ENCODE measurements at places on chromosomes 6 and 20.

- DNase-seq: no peak
These were observed 791 bp upstream of the STX11 start for GRCh38 chr6:144149558-144149893.

DNA sequence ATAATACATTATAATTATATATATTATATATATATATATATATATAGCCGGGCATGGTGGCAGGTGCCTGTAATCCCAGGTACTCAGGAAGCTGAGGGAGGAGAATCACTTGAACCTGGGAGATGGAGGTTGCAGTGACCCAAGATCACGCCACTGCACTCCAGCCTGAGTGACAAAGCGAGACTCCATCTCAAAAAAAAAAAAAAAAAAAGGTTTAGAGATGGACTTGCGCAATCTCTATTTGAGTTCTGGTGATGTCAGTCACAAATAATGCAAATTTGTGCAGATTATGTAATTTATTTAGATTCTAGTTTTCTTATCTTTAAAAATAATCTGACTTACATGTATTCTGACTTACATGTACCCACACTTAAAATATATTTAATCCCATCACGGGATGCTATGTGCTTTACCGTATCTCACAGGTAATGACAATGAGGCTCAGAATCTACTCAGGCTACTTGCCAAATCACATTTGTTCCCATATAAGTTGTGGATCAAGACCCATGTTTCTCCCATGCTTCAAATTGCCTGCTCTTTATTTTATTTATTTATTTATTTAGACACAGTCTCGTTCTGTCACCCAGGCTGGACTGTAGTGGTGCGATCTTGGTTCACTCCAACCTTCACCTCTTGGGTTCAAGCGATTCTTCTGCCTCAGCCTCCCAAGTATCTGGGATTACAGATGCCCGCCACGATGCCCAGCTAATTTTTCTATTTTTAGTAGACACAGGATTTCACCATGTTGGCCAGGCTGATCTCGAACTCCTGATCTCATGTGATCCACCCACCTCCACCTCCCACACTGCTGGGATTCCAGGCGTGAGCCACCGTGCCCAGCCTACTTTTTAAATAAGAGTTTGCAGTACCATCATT lies 7.6 kb upstream of the UST start:
- no peak for DNase-seq

DNA sequence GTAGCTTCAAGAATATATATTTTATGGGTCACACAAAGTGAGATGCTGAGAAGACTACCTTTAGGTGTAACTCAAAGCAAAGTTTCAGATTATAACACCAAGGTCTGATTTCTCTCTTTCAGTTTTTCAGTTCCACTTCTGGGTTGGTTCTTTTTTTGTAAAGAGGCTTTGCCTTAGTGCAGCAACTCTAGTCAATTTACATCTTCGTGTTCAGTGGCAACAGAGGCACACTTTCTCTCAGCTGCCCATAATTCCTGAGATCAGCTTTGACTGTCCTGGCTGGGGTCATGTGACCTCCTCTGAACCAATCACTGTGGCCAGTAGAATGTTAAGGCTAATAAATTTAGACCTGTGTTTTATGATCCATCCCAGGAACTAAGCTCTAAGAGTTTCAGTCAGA lies 120.2 kb downstream of the TINAG start:
- no peak for DNase-seq

DNA sequence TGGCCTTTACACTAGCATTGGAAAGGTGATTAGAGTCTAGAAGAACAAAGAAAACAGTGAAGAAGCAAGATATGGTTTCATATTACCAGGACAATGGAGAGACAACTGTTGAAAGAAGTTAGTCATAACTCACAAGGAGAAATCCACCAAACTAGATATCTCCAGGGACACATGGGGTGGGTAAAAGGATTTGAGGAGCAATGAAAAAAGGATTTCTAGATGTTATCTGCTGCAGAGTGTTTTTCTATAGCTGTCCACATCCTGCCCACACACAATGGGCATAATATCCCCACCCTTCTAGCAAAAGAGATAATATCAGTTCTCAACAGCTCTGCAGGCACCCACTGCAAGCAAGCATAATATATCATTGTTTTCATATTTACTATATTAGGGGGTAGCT lies 303.1 kb downstream of the HAO1 start:
- no peak for DNase-seq

- no peak for DNase-seq
These were observed 56.4 kb downstream of the TTI1 start for GRCh38 chr20:37976887-37977286.

- no peak for DNase-seq
These were observed 559.5 kb upstream of the MMS22L start for GRCh38 chr6:97842521-97842920.

DNA sequence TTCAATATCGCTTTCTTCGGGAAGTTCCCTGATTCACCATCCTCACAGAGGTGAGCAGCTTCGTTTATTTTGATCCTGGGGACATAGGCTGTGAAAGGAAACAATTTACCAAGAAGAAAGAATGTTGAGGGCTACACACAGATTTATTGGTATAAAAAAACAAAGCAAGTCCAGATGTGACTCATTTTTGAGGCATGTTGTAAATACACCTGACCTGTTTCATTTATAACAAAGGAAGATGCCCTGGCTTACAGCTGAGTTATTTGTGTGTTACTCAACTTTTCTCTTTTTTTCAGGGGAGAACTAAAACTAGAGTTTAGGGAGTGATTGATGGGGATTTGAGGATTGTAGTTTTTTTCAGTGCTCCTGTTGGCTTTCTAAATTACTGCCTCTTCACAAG lies 489.5 kb downstream of the CBLN4 start:
- DNase-seq: peak; percentile 50

DNA sequence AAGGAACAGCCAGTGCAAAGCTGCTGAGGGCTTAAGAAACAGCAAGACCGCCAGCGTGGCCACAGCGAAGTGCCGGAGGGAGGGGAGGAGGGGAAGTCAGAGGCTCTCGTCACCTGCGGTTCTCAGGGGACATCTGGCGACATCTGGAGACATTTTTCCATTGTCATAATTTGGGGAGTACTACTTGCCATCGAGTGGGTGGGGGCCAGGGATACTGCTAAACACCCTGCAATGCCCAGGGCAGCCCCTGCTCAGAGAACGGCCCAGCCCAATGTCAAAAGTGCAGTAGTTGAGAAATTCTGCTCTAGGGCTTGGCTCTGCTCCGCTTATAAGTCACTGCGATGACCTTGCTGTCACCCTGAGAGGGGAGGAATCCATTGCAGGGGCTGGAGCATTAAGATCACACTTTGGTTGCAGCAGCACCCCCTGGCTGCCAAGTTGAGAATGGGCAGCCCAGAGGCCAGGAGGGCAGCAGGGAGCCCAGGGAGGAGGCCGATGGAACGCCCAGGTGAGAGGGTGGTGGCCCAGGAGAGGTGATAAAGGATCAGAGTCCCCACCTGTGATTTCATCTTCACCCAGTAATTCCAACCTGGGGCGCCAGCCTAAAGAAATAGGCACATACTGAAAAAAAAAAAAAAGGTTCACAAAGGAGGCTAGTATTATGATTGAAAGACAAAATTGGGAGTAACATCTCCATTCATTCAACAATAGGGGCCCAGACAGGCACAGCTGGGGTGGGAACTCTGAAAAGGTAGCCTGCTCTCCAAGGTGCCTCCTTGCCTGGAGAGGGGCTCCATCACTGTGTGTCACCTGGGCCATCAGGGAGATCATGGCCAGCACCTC lies 218.2 kb downstream of the BMP7 start:
- no peak for DNase-seq

DNA sequence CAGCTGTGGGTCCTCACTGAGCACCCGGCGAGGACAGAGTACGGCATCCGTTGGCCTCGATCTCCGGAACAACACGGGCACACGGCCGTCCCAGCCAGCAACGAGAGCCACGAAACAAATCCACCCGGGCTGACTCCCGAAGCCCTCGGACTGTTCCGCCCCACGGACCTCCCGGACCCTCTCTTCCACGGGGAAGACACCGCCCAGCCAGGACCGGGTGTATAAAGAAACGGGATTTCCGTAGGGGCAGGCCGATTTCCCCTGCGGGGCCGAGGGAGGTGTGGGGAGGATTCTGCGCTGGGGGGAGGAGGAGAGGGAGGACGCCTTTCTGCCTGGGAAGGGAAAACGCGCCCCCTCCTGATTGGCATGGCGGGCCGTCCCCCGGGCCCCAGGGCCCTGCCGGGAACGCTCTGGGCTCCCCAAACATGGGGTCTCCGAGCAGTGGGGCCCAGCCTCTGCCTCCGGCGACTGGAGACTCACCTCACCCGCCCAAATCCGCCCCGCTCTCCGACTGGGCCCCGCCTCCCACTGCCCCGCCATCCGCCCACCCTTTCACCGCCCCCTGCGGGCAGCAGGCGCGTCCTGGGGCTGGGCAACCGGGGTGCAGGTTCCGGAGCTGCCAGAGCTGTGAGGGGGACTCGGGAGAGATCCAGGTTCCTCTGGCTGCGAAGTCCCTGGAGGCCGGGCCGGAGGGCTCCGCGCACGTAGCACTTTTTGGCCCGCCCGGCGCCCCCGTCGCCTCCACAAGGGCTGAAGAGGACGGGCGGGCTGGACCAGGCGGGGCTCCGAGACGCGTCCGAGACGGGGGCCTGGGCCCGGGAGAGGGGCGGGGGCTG lies 679 bp upstream of the PPDPF start:
- no peak for DNase-seq

GRCh38 chr6:154526996-154527395 lies 16.5 kb upstream of the CNKSR3 start:
- no peak for DNase-seq

DNA sequence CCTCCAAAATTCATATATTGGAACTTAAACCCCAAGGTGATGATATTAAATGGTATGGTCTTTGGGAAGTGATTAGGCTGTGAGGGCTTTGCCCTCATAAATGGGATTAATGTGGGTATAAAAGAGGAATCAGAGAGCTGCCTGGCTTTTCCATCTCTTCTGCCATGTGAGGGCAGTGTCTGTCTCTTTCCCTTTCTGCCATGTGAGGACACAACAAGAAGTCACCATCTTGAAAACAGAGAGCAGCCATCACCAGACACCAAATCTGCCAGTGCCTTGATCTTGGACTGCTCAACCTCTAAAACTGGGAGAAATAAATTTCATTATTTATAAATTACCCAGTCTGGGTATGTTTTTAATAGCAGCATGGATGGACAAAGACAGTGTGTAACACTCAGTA lies 263.0 kb downstream of the PAX1 start:
- no peak for DNase-seq

GRCh38 chr20:44187772-44188709 lies 1.1 kb upstream of the JPH2 start:
- no peak for DNase-seq

DNA sequence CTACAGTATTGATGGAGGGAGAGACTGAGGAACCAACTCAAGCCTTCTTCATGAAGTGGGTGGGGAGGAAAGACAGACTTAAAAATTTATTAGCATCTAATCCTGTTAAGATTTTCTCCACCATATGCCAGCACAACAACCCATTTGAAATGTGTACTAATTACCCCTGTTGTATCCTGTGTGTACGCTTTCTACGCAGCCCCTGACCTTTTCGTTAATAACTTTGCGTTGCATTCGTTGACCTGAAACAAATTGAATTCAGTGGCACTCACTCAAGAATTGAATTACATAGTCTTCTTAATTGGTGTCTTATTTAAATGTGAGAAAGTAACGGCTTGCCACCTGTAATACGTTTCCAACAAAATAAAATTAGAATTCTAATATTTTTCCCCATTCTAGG lies 113.9 kb downstream of the LINC00237 start:
- DNase-seq: no peak

GRCh38 chr6:164108092-164108491 lies 693.6 kb downstream of the QKI start:
- no peak for DNase-seq

- no peak for DNase-seq
These were observed 169.5 kb upstream of the BEND3 start for GRCh38 chr6:107284805-107285204.

- no peak for DNase-seq
These were observed 326.7 kb upstream of the MAN1A1 start for GRCh38 chr6:119676230-119676629.

GRCh38 chr6:146595972-146596731 lies 2.6 kb upstream of the ADGB start:
- no peak for DNase-seq

- no peak for DNase-seq
These were observed 55.4 kb upstream of the BMP2 start for GRCh38 chr20:6711951-6712649.

GRCh38 chr20:47124181-47124717 lies 229.6 kb downstream of the EYA2 start:
- no peak for DNase-seq

DNA sequence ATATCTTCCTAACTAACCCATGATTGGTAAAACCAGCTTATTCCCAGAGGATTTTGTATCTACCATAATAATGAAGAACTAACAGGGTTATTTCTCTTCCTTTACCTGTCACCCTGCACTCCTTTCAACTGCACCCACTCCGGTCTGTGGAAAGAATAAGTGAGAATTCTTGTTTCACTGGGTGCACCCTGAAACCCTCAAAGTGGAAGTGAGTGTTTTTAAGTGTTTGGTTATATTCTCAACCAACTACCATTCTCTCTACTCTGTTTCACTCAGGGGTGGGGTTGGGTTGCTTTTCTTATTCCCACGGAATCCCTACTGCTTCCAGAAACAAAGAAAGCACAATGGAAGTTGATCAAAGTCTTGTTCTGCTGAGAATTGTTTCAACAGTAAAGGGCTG lies 42.6 kb upstream of the KHDRBS2 start:
- DNase-seq: no peak

GRCh38 chr6:159112714-159113113 lies 56.5 kb upstream of the FNDC1 start:
- DNase-seq: no peak

- no peak for DNase-seq
These were observed 12.0 kb upstream of the TXNDC5 start for GRCh38 chr6:7922596-7922995.

- no peak for DNase-seq
These were observed 257.8 kb downstream of the CDC5L start for GRCh38 chr6:44645276-44645675.

DNA sequence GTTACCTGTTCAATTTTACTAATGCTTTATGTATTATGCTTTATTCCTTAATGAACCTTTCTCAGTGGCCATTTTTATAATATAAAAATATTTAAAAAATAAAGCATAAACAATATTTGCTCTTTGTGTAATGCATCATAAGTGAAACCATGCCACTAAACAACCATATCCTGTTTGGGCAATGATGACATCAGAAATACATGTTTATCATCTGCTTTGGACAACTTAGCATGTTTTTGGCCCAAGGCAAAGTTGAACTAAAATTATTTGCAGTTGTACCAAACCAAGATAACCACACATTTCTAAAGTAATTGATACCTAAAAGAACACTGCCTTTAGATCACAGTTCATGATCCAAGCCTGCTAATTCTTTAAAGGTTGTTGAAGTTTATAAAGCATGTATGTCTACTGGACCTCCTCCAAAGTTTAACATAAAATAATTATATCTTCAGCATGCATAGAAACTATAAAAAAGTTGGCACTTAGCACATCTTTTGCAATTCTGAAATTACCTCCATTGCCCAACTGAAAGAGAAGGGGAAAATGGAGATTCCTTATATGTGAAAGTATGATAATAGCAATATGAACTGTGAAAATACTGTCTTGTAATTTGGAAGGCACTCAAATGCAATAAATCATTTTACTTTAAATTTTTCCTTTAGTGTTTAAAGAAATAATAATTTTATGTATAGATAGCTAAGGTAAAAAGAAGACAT lies 325.6 kb upstream of the RUNX2 start:
- no peak for DNase-seq

- no peak for DNase-seq
These were observed 544.7 kb upstream of the FLRT3 start for GRCh38 chr20:14882157-14882556.

Data from kidney epithelial cell (primary cell).